ENCODE measurements at places on chromosomes 13 and 19. TPM values are rescaled to one million over a fixed set of nuclear protein-coding genes. Genes with fewer than 3 reads are reported as not detected.

DNA sequence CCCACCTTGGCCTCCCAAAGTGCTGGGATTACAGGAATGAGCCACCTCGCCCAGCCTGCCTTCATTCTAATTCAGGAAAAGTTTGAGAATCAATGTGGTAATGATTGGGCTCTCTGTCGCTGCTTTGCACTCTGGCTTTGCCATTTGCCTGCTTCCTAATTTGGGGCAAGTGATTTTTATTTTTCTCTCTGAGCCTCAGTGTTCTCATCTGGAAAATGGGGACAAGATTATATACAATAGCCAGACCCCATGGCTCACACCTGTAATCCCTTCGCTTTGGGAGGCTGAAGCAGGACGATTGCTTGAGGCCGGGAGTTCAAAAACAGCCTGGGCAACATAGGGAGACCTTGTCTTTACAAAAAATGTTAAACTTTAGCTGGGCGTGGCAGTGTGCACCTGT lies 3.8 kb downstream of the RYR1 start:
- DNase-seq: no peak

DNA sequence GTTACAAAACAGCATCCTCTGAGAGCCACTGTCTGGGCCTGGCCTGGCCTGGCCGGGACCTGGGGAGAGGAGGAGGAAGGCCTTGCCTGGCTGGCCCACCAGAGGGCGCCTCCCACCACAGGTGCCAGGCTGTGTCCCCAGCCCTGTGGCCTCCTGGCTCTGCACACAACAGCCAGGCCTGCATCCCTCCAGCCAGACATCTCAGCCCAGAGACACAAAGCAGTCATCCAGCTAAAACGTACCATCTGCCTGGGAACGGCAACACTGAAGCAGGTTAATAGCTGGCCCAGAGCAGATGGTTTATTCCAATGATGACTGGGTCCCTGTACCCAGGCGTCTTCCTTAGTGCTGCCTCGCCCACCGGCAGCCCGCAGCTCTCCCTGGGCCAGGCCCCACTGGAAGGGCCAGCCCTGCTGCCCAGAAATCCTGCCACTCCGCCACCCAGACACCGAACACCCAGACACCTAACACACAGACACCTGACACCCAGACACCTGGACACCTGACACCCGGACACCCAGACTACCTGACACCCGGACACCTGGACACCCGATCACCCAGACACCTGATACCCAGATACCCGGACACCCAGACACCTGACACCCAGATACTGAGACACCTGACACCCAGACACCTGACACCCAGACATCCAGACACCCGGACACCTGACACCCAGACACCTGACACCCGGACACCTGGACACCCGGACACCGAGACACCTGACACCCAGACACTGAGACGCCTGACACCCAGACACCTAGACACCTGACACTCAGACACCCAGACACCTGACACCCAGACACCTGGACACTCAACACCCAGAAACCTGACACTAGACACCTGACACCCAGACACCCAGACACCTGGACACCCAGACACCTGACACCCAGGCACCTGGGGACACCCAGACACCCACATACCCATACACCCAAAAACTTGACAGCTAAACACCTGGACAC lies 20.1 kb downstream of the C19orf12 start:
- peak; percentile 85 for DNase-seq

- DNase-seq: no peak
These were observed 245.5 kb downstream of the TDRD3 start for GRCh38 chr13:60642552-60642951.

DNA sequence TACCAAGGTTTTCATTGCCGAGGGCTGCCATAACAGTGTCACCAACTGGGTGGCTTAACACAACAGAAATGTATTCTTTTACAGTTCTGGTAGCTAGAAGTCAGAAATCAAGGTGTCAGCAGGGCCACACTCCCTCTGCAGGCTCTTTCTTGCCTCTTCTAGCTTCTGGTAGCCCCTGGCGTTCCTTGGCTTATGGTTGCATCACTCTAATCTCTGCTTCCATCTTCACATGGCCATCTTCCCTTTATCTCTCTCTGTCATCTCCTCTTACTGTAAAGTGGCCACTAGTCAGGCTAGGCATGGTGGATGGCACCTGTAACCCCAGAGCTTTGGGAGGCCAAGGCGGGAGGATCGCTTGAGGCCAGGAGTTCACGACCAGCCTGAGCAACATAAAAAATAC lies 38.0 kb upstream of the MRI1 start:
- DNase-seq: no peak

DNA sequence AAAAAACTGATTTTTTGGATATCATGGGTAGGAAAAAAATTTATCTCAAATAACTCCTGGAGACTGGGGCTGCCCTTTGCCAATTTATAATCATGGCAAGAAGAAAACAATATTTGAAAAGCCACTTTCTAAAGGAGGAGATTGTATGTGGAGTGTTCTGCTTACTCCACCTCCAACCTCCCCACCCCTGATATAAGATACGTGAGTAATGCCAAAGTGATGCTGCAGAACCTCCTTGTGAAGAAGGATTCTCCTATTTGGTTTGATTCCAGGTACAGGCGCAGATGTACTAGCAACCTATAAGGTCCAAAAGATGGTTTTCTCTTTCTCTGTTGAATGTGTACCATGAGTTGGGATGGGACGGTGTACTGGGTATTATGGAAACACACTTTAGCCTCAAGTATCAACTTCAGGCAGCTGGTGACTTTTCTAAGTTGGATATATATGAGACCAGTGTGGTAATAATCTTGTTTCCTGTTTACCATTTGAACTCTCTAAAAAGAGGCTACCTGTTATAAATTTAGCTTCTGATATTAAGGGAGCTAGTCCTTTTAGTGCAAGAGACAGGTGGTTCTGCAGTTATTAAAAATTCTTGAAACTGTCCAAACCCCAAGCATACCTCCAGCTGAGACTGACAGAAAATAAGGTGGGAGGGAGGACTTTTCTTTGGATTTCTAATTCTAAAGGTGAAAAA lies 724.0 kb upstream of the MIR17HG start:
- no peak for DNase-seq

- no peak for DNase-seq
These were observed 13.8 kb upstream of the KLF5 start for GRCh38 chr13:73045031-73045430.

DNA sequence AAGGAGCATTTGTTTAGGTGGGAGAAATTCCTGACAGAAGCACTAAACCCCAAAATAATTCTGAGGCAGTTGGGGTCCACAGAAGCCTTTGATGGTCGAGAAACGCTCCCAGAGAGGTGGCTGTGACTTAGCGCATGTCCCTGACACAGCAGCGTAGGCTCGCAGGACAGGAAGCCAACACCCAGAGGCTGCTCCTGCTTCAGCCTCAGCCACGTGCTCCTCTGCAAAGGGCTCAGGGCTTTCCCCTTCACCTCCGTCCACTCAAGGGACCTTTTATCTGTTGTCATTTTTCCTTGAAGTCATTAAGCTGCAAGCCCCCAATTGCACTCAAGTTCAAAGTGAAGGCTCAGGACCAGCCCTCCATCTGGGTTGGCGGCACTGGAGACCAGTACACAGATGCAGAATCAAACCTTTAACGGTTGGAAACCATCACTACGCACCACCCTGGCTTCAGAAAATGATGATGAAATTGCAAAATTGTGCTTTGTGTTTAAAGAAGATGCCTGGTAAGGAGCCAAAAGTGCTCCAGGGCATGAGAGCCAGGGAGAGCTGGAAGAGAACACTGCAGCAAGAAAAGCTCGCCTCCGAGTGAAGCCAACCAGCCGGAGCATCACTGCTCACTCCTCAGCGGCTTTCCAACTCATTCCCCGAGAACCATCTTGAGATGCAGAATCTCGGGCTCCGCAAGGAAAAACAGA lies 219.6 kb downstream of the RAP2A start:
- no peak for DNase-seq

- no peak for DNase-seq
These were observed 287.4 kb upstream of the ATXN8OS start for GRCh38 chr13:69820180-69820579.

DNA sequence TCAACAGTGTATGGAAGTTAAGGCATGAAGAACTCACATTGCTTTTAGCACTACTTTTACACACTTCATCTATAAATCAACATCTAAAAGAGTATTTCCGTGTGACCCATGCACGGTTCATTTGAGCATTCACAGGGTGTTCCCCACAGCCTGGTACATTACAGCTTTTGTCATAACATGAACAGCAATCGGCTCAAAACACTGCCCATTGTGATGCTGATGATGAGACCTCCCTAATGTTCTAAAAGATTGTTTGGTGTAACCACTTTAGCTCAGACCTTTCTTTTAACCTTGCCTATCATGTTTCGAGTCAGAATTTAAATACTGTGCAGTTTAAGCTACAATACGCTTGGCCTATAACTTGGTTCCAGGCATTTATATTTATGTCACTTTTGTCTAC lies 4.1 kb upstream of the KLF5 start:
- no peak for DNase-seq

GRCh38 chr13:31328549-31329235 lies 128.9 kb downstream of the B3GLCT start:
- no peak for DNase-seq

- DNase-seq: no peak
These were observed 11.6 kb upstream of the CNMD start for GRCh38 chr13:52751196-52751595.

DNA sequence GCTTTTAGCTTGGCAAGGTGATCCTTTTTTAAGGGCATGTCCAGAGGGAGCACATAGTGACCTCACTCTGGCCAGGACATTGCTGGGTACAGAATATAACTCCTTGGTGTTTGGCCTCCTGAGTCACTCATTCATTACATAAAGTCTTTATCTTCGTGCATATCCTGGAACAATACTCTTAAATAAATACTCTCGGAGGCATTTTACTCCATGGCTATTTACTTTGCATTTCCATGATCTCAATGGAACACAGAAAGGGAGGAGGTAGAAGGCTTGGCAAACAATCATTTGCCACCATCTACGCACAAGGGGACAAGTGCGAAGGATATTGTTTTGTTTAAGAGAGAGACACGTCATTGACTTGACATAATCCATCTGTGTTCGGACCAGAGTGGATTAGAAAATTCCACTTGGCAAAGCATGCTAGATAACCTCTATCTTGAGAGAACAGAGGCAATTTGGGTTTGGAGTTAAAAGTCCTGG lies 210.0 kb downstream of the IRS2 start:
- DNase-seq: no peak

DNA sequence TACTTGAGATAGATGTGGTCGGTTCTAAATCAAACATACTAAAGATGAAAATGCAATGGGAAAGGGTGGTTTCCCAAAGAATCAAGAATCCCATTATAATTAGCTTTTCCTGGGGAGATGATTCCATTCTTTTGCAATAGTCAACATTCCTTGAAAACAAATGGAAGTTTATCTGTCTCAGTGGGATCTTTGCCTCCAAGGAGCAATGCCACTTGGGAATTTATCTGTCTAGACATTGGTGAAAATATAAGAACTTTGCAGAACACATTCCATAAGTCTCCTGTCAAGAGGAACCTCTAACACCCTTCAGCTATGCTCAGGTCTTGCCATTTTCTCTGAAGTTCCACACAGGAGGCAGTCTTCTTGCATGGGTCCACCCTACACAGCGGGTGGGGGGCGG lies 152.5 kb downstream of the KCTD12 start:
- DNase-seq: no peak

GRCh38 chr19:29837448-29837981 lies 25.7 kb downstream of the CCNE1 start:
- no peak for DNase-seq

DNA sequence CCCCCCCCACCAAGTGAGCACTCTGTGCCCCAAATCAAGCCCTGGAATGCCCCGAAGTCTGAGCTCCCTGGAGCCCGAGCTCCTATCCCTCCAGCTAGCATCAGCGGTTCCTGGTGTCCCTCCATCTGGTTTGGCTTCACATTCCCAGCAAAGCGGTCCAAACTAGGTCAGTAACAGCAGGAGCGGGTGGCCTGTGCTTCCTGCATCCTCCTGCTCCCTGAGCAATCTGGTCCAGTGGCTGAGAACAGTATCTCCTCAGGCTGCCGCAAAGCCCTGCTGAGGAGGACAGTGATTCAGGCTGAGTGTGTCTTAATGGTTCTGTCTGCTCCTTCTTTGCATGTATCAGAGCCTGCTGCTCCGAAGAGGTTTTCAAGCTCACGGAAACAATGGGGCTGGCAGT lies 25.9 kb downstream of the RASL11A start:
- DNase-seq: no peak

DNA sequence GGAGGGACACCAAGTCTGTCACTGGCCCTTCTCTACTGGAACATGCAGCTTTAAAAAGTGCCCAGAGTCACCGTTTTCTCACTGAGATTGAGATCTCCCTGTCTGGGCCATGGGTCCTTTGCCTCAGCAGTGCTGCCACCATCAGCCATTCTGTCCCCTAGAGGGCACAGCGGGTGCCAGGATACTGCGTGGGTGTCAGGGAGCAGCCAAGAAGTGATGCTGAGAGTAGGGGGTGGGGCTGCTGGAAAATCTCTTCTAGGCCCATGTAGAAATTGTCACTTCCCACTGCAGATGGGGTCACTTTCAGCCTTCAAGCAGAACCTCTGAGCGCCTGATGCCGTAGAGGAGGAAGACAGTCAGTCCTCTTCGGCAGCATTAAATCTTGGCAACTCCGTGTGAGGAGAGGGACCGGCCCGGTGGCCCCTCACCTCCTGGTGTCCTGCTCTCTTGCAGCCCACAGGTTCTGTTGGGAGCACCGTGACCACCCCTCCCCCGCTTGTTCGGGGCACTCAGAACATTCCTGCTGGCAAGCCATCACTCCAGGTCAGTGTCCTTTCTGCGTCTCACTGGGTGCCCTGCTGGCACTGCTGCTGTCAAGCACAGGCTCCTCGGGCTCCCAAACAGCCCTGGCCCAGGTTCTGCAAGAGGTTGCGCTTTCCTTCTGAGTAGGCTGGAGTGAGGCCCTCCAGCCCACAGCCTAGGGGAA lies 21.4 kb downstream of the TSSK6 start:
- no peak for DNase-seq

DNA sequence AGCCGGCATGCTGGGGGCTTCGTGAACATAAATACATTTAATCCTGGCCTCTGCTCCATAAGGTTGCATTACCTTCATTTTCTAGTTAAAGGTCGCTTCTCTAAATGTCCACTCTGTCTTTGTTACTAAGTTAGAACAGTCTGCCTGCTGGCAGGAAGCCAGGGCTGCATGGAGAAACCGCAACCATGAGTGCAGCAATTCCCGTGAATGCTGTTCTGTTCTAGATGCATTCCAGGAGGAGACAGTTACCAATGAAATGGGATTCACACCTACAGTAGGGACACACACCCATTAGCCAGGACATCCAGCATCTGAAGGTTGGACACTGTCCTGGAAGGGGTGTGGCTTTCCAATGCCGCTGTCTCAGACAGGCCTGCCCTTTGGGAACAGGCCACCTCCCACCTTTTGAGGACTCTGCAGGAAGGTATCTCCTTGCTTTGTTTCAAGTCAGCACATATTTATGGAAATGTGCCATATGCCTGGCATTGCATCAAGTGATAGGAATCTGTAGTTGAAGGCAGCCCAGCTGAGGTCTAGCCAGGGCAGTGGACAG lies 129.7 kb downstream of the SLC7A1 start:
- DNase-seq: no peak

The OSCAR gene
- 3.9 TPM for total RNA-seq

The SLC17A7 gene
- total RNA-seq: 1.6 TPM

The PGLYRP2 gene
- 1.6 TPM for total RNA-seq

The NEK3 gene
- total RNA-seq: 8.4 TPM

The CEACAM20 gene
- 0.12 TPM for total RNA-seq

The ZNF98 gene
- total RNA-seq: 0.89 TPM

The OR10H1 gene
- total RNA-seq: not detected

The ZNF888 gene
- total RNA-seq: 39.0 TPM

The GAPDHS gene
- not detected for total RNA-seq

The ZNF845 gene
- 7.5 TPM for total RNA-seq

The WDR87 gene
- total RNA-seq: not detected

The POLR2I gene
- total RNA-seq: 74.5 TPM

All from mucosa of gallbladder (tissue), 1 donor.